Glutamatergic neuron (in vitro differentiated cells): ENCODE measurements at places on chromosomes 5 and 9. TPM values are rescaled to one million over a fixed set of nuclear protein-coding genes. Genes with fewer than 3 reads are reported as not detected.

DNA sequence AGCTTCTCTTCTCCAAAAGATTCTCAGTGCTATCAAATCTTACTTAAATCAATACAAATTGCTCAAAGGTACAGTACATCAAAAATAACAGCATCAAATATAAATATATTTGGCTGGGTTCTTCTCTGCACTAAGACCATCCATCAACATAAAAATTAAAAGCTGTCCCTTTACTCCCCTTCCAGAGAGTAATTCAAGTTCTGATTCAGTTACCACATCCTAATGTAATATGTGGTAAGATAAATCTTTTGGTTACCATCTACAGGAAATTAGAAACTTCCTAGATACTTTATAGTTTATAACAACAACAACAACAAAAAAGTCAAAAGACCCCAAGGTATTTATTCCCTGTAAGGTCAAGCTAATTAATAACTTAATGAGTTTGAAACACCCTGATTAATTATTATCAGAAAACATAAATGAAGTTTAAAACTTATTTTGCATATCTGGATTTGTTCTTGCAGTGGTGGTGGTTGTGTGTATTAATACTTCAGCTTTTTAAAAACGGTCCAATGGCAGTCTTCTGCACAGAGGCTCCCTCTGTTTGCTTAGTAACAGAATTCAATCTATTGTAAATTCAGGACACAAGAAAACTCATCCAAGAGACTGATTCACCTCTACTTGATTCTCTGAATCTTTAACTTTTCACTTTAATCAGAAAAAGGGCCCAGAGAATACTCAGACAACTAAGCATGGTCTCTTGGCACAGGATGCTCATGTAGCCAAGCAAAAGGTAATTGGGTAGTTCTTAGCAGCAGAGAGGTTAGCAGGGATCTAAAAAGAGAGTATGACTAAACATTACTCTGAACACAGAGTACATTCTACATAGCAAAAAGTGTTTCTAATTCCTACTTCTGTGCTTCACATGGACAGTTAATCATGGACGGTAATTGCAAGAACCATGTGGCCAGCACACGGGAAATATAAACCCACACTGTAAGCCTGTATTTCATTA is 20.1 kb downstream of the DIAPH1 start:
- H3K36me3 ChIP-seq, result no peaks in the 10 kb centered on the region
- no peak for DNase-seq
- peaks cover 5% of the 10 kb centered on the region for H3K4me1 ChIP-seq
- no peak overlapping the region for H3K27ac ChIP-seq
- H3K4me3 ChIP-seq, result no peak overlapping the region
- peaks cover 2% of the 10 kb centered on the region for H3K27me3 ChIP-seq

DNA sequence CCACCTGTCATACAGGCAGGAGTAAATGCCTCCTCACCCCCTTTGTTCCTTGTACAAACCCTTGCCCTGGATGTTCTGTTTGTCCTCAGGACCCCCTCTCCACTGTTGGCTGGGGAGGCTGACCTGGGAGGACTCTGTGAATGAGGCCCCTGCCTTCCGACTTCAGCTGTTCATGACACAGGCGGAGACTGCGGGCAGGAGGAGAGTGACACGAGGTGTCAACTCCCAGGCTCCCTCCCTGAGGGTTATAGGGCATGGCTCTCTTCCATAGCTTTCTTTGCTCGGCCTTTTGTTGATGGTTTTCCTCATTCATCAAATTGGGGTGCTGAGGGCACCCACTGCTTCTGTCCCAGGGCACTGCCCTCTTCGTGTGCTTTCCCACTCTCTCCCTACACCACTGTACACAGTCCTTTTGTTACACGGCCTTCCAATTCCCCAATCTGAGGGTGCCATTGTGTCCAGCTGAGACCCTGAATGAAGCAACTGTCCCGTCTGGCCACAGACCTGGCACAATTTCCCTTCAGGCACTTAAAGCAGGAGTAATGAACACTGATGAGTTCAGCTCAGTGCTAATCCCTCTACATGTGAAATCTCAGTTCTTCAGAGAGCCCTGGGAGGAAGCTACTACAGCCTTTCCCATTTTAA is 33.8 kb downstream of the KCNIP1 start:
- H3K27me3 ChIP-seq, result peaks cover 6% of the 10 kb centered on the region
- no peak for DNase-seq
- no peaks in the 10 kb centered on the region for H3K4me1 ChIP-seq
- no peaks in the 10 kb centered on the region for H3K36me3 ChIP-seq

GRCh38 chr9:124359426-124359825 is 55.8 kb downstream of the PSMB7 start:
- peaks cover 6% of the 10 kb centered on the region for H3K27me3 ChIP-seq
- peaks cover 62% of the 10 kb centered on the region for H3K4me1 ChIP-seq
- H3K36me3 ChIP-seq, result no peaks in the 10 kb centered on the region
- H3K27ac ChIP-seq, result peak overlapping the region; percentile 72
- no peak overlapping the region for H3K4me3 ChIP-seq

GRCh38 chr9:32931129-32931528 is 70.3 kb downstream of the APTX start:
- H3K27ac ChIP-seq, result no peak overlapping the region
- no peak overlapping the region for H3K4me3 ChIP-seq
- peaks cover 18% of the 10 kb centered on the region for H3K4me1 ChIP-seq
- no peaks in the 10 kb centered on the region for H3K27me3 ChIP-seq
- DNase-seq, result no peak

GRCh38 chr5:87103616-87104287 is 163.9 kb upstream of the RASA1 start:
- H3K4me3 ChIP-seq, result no peak overlapping the region
- no peaks in the 10 kb centered on the region for H3K36me3 ChIP-seq
- H3K27ac ChIP-seq, result no peak overlapping the region
- no peak for DNase-seq
- no peaks in the 10 kb centered on the region for H3K27me3 ChIP-seq

- no peaks in the 10 kb centered on the region for H3K4me1 ChIP-seq
- H3K36me3 ChIP-seq, result peaks cover 2% of the 10 kb centered on the region
- H3K4me3 ChIP-seq, result no peak overlapping the region
- no peak overlapping the region for H3K27ac ChIP-seq
- no peaks in the 10 kb centered on the region for H3K27me3 ChIP-seq
Measured at GRCh38 chr5:96201503-96201902, 231.5 kb downstream of the PCSK1 start.

GRCh38 chr5:53552561-53552960 is 7.9 kb upstream of the NDUFS4 start:
- H3K27ac ChIP-seq, result no peak overlapping the region
- no peak for DNase-seq
- H3K36me3 ChIP-seq, result no peaks in the 10 kb centered on the region
- no peak overlapping the region for H3K4me3 ChIP-seq
- no peaks in the 10 kb centered on the region for H3K27me3 ChIP-seq

GRCh38 chr5:40478766-40479165 is 200.9 kb upstream of the PTGER4 start:
- H3K4me3 ChIP-seq, result no peak overlapping the region
- peaks cover 2% of the 10 kb centered on the region for H3K27me3 ChIP-seq
- DNase-seq, result no peak
- H3K27ac ChIP-seq, result no peak overlapping the region
- H3K36me3 ChIP-seq, result no peaks in the 10 kb centered on the region

GRCh38 chr5:83764101-83764500 is 43.4 kb upstream of the HAPLN1 start:
- DNase-seq, result no peak
- H3K27ac ChIP-seq, result no peak overlapping the region
- H3K27me3 ChIP-seq, result no peaks in the 10 kb centered on the region
- peaks cover 19% of the 10 kb centered on the region for H3K36me3 ChIP-seq

GRCh38 chr9:127528422-127529251 is 77.3 kb downstream of the LRSAM1 start:
- DNase-seq, result no peak
- H3K27ac ChIP-seq, result no peak overlapping the region
- H3K36me3 ChIP-seq, result peaks cover 14% of the 10 kb centered on the region
- peaks cover 15% of the 10 kb centered on the region for H3K4me1 ChIP-seq
- H3K4me3 ChIP-seq, result no peak overlapping the region

DNA sequence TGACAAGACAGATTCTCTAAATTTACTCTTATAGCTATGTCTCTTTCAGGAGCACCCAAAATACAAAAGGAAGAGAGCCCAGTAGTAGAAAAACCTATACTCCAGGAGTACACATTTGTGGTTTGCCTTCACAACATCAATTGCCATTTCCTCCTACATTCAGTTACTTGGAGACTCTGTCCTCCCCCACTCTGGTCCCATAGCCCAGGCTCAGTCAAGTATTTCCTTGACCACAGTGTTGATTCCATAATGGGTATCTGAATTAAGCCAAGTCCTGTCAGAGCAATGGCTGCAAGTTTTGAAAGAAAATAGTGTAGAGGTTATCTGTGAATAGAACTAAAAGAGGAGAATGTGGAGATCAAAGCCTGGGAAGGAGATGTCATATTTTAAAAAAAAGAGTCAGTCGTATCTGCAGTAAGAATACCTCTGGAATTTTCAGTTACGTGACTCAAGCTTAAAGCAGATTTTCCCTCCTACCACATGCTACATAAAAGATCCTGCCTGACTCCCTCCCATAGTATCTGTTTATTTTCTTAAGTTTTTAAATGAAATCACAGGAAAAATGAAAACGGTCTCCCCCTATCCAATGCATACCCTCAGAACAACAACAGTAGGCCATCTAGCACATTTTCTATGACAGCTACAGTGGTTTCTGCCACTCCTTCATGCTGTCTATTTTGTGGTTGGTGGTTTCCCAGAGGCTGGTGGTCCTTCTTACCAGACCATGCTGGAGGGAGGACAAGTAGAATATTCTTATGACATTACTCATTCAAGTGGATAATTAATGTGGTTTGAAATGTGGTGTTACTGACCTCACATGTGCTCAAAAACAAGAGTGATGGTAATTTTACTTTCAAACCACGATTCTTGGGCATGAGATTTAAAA is 249.7 kb upstream of the TMEM161B start:
- H3K4me3 ChIP-seq, result no peak overlapping the region
- DNase-seq, result no peak
- H3K27me3 ChIP-seq, result no peaks in the 10 kb centered on the region
- H3K36me3 ChIP-seq, result no peaks in the 10 kb centered on the region
- H3K4me1 ChIP-seq, result no peaks in the 10 kb centered on the region

GRCh38 chr5:132380047-132380446 is 10.5 kb downstream of the SLC22A5 start:
- DNase-seq, result no peak
- H3K36me3 ChIP-seq, result no peaks in the 10 kb centered on the region
- no peak overlapping the region for H3K27ac ChIP-seq
- no peaks in the 10 kb centered on the region for H3K4me1 ChIP-seq
- H3K27me3 ChIP-seq, result no peaks in the 10 kb centered on the region

DNA sequence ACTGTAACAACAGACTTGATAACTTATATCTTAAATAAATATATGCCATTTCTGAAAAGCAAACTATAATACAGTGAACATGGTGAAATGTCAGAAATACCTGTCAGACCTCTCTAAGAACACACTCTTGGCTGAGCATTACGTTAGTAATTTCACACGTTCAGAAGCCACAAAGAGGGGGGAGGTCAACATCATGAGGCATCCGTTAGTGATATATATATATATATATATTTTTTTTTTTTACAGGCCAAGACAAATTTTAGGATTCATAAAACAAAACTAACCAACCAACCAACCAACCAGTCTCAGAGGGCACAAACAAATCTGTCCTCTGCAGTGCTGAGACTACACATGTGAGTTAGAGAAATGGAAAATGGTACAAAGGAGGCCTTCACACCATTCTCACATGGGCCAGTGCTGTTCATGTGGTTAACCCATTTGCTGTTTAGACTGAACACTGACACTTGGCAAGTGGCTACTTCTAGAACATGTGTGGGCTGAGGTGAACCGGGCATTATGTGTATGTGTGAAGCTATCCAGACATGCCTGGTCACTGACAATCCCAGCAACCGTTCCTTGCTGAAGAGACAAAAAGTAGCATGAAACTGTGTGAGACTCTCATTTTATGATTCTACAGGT is 54.5 kb downstream of the ELL2 start:
- peaks cover 9% of the 10 kb centered on the region for H3K36me3 ChIP-seq
- H3K4me3 ChIP-seq, result no peak overlapping the region
- H3K27me3 ChIP-seq, result peaks cover 5% of the 10 kb centered on the region
- peaks cover 21% of the 10 kb centered on the region for H3K4me1 ChIP-seq
- no peak for DNase-seq

DNA sequence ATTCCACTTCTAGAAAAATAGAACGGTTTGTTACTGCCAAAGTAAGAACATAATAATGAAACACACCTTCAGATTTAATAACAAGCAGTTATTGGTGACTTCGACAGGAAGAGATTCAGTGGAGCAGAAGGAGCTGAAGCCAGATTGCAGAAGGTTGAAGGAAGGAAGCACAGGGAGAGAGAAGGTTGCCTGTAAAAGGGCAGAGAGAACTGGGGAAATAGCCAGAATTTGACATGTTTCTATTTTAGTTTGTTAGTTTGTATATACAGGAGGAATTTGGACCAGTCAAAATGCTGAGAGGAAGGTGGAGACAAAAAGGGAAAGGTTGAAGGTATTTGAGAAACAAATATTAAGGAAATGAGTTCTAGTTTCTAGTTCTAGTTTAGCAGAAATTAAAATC is 269.2 kb upstream of the ELAVL2 start:
- H3K4me1 ChIP-seq, result no peaks in the 10 kb centered on the region
- no peaks in the 10 kb centered on the region for H3K27me3 ChIP-seq
- H3K27ac ChIP-seq, result no peak overlapping the region
- no peaks in the 10 kb centered on the region for H3K36me3 ChIP-seq
- H3K4me3 ChIP-seq, result no peak overlapping the region

DNA sequence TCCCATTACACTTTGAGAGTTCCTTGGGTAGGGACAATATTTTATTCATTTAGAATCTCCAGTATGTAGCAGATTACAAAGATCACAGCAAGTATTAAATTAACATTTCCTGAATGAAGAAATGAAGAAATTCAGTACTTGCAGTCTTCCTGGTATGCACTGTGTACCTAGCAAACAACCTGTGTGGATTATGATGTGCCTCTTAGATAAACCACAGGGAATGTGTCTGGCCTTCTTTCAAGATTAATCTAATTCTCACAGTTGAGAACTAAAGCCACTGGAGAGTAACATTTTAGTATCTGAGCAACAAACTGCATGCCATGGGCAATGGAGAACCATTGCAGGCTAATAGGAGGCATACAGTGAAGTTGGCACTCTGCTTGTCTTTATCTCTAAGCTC is 199.4 kb downstream of the AP3B1 start:
- H3K4me3 ChIP-seq, result no peak overlapping the region
- H3K27ac ChIP-seq, result no peak overlapping the region
- H3K4me1 ChIP-seq, result no peaks in the 10 kb centered on the region

PCDHB4 gene
- total RNA-seq, result 7.8 TPM

SPEF2 gene
- 0.96 TPM for total RNA-seq

DCTN4 gene
- total RNA-seq, result 92.1 TPM

ARL14EPL gene
- not detected for total RNA-seq

CCNG1 gene
- 149 TPM for total RNA-seq

SPINK13 gene
- total RNA-seq, result not detected

ZCCHC7 gene
- 31.1 TPM for total RNA-seq

RETREG1 gene
- 6.3 TPM for total RNA-seq

PCDHGA4 gene
- 8.2 TPM for total RNA-seq

PCDHB8 gene
- 19.8 TPM for total RNA-seq
